ENCODE measurements at places on chromosomes 5 and 9.

GRCh38 chr5:145887976-145888574 lies 15.3 kb upstream of the GRXCR2 start:
- DNase-seq = no peak

GRCh38 chr5:111829701-111830100 lies 72.7 kb upstream of the NREP start:
- DNase-seq = no peak

GRCh38 chr9:26655166-26655565 lies 237.4 kb downstream of the CAAP1 start:
- DNase-seq = no peak

DNA sequence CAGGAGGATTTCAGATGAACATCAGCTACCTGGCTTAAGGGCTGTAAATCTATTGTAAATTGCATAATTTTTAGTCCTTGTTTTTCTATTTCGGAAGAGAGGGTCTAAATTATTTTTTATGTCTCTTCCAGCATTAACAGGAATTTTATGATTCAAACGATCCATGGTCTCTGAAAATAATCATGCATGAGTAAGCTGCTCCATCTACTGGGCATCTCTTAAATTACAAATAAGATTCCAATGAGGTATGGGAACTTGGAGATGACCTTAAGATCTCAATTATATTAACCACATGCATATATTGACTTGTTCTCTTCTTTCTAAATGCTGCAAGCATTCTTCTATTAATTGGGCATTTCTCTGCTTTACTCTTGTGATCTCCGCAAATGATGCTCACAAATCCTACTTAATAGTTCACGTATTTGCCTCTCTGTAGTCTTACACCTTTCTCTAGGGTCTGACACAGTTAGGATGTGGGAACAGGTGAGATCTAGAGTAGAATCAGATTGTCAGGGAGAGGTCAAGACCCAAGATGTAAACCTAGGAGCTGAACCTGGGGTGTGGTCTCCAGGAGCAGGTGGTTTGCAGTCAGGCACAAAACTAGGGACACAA lies 86.9 kb downstream of the NUDT12 start:
- no peak for DNase-seq

GRCh38 chr9:132486706-132487350 lies 76.8 kb downstream of the CFAP77 start:
- peak; percentile 79 for DNase-seq

GRCh38 chr5:179795049-179795862 lies 1.5 kb downstream of the LTC4S start:
- DNase-seq = no peak

DNA sequence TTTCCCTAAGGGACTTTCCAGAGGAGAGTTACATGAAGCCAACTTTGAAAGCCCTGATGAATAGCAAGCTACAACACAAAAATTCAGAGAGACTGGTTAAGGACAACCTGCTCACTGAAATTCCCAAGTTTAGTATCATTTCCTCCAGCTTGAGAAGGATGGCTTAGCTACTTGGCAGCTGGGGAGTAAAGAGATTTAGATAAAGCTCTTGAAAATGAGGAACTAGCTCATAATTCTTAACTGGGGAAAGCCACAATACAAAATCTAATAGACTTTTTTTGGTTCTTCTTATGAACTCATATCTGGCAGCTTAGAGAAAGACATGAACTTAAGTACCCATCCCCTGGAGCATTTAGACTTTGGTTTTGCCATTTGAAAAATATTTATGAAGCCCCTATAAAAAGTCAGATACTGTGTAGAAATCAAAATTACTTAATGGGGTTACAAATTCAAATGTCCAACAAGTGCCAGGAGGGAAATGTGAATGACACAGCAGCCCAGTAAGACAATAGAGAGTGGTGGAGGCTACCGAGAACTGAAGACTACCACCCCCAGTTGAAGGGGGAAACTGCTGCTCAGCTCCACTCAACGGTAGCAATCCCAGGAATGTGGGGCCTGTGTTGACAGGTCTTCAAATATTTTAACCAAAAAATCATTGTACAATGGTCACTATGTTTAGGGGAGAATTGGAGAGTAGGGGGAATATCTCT lies 79.4 kb upstream of the ADRB2 start:
- no peak for DNase-seq

DNA sequence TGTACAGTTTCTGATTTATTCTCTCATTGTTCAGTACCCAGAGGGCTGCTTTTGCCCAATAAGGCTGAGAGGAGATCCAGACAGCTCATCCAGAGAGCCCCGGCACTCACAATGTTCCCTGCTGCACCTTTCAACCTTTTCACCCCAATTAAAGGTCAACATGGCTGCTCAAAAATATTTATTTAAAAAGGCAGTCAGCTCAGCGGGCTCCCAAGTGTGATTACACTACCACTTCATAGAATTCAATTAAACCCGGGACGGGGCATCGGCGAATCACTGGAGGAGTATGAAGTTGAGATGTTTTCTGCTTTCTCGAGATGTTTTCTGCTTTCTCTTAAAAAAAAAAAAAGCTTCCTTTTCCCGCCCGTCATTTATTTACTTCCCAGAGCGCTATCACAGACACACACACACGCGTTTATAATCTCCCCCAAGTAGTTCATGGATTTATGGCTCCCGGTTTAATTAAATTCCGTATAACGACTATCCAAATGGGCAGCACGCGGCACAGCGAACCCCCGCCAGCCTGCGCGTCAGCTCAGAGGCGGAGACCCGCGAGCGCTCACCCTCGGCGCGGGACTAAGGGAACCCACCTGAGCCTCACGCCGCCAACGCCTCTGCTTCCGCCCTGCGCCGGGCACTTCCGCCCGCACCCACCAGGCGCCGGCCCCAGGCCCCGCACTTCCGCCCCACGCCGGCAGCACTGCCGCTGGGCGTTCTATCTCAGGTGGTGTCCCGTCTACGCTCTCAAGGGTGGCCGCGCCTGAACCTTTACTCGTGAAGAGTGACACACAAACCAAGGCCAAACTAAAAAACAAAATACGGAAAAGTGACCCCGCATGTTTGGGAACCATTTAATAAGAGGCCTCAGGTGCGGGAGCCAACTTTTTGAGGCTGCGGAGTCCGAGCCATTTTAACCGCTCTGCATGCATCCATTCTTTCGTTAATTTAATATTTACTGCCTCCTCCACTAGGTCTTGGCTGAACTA lies at the start of gene C5orf63:
Gene C5orf63, minus strand, starts transcription at position 642 of the 986 bp plus-strand sequence. CDS start 14,507 bp downstream, outside the sequence.
- peak; percentile 84 for DNase-seq

DNA sequence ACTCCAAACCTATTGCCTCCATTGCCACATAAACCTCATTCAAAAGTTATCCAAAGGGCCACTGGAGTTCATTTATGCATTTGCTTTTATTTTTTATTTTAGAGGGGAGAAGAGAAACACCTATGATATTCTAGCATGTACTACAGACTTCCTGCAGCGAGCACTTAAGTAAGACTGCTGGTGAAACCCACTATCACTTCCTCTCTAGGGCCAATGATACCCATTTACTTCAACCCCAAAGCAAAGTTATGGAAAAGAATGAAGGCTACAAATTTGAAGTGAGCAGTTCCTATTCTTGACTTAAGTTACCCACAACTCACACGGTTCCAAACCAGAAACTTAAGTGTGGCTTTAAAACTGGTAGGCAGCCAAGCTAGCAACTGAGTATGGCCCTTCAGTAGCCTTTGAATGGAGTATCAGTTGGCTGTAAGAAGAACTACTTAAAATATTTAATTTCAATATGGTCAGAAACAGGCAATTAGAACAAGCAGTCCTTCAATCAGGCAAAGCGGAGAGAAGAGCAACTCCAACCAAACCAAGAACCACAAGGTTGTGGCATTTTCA lies 94.1 kb downstream of the GPR21 start:
- no peak for DNase-seq

DNA sequence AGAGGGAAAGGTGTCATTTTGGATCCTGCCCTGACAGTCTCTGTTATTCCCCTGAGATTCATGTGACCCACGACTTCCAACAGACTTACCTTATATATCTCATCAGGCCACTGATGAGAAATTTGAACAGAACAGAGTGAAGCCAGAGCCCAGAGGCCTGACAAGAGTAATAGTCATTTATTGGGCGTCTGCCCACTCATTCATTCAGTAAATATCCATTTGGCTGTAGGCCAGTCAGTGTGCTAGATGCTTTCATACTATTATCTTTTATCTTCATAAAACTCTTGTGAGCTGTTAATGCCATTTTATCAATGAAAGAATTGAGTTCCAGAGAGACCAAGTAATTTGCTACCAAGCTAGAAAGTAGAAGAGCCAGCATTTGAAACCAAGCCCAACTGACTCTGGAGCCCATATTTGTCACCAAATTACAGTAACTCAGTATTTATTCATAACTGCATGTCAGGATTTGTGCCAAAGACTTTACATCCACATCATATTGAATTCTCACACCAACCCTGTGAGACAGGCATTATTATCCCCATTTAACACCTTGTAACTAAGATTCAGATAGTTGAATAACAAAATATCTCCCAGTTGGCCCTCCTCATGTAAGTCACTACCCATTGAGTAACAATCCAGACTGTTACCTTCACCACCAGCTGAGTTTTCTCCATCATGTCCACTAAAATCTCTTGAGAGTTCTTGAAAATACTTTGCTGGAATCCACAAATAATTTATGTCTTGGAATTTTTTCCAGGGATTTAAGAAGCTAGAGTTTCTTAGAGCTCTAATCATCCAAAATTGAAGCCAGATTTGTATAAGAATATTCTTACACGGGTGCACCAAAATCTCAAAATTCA lies 2.5 kb downstream of the PTPDC1 start:
- no peak for DNase-seq

DNA sequence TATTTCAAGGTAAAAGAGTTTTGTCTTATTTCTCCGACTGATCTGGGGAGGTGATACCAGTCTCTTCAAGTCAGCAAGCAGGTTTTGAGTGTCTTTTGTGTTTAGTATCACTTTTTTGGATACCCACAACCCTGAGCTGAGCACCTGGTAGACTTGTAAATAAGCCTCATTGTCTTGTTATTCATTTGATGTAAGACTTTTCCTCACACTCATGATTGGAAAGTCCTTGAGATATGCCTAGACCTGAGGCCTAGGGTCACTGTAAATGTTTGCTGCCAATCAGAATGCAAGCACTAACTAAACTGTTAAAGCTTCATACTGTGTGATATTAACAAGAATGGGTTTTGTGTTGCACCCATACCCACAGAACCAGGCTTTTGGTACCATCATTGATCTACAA lies 100.7 kb upstream of the CKMT2 start:
- no peak for DNase-seq

- DNase-seq = no peak
Observed at GRCh38 chr5:80337379-80337778, 17.6 kb downstream of the SPZ1 start.

DNA sequence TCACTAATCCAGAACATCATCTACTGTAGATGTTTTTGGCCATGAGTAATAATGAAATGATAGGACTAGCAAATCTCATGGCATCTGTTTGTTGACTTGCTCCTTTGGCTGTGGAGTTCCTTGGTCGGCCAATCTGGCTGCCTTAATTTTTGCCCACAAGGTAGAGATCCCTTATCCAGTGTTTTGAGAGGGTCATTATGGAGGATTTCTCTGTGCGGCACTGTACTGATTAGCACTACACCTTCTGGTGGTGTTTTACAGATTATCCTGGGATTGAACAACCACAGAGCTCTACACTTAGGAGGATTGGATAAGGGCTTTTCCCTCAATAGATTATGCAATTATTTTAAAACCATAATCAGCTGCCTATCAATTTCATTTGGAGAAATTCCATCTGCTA lies 3.2 kb upstream of the ENHO start:
- no peak for DNase-seq

DNA sequence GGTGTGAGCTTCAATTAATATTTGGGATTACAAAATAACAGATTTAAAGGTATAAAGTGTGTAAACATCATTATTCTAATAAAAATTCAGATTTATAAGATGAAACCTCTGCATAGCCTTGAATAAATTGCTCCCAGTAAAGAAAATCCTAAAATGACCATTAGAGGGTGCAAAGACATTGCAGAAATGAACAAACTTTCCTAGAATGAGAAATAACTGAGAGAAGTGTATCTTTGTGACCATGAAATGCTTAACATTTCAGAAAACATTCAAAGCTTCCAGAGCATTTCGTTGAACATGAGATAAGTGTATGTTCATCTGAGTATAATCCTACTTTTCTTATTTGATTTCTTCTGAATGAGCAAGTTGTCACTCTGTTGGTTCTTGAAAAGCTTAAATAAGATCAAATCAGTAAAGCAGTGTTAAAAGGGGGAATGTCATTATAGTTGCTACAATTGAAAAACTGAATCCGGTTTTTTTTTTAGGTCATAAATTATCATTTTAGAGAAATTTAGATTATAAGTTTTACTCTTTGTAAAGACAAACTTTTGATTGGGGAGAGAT lies 24.7 kb upstream of the NUDT12 start:
- DNase-seq = no peak

- DNase-seq = no peak
Observed at GRCh38 chr9:130921300-130921988, 17.6 kb downstream of the FIBCD1 start.

DNA sequence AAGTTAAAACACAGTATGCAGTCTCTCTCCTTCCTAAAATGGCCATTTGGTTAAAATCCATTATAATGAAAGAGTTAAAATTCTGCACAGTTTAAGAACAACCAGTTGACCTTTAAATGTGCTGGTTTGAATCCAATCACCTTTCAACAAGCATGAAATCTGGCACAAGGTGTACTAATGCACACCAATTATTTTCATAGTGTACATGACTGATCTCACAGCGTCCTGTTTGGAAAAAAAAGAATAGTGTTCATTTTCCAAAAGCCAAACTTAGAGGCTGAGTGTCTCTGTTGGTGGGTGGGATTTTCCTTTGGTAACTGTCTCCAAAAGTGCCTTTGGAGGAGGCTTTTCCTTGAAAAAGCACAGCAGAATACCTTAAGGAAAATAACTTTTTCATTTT lies 180.6 kb downstream of the DEPDC1B start:
- DNase-seq = no peak

GRCh38 chr5:42992088-42992879 lies 47.8 kb downstream of the ANXA2R start:
- DNase-seq = peak; percentile 82

GRCh38 chr9:113532809-113533190 lies 69.3 kb downstream of the RGS3 start:
- no peak for DNase-seq

GRCh38 chr5:156914371-156914737 lies 48.7 kb downstream of the TIMD4 start:
- DNase-seq = no peak

- no peak for DNase-seq
Observed at GRCh38 chr5:178530526-178530925, 59.7 kb downstream of the COL23A1 start.

DNA sequence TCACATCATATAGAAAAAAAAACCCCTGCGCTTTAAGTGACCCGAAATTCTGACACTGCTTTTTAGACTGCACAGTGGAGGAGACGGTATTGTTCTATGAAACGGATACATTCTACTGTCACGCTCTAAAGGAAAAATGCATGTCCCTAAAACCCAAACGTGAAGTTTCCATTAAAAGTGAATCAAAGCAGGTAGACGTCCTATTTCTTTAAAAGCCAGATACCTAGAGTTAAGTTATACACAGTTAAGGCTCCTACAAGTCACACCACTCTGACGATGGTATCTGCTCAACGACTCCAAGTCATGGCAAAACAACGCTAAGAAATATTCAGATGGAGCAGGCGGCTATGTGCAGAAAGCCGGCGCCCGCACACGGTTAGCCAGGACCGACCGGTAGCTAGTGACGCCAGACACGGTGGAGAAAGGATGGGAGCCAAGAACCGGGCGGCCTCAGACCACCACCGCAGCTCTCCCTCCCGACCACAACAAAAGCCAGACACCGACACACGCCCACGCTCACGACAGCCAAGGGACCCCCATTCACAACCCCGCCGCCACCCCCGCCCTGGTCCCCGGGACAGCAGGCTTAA lies 734 bp downstream of the SKP1 start:
- peak; percentile 70 for DNase-seq

Measured in activated T-cell treated with anti-CD3 and anti-CD28 coated beads, Interleukin-2, amount 50 U/mL, for 72 hours (primary cell).